Stimulated activated CD4-positive, alpha-beta T cell treated with anti-CD3 and anti-CD28 coated beads, Interleukin-12 subunit alpha, Interleukin-12 subunit beta, amount 100 ng/mL, for 24 hours (primary cell): ENCODE measurements at places on chromosomes 5 and 9.
A peak's percentile ranks its signal among the peaks of the same experiment; 100 is the strongest.

- peak; percentile 54 for DNase-seq
Observed at GRCh38 chr5:170333161-170333910, 35.8 kb upstream of the LCP2 start.

GRCh38 chr9:16500386-16500785, 370.1 kb downstream of the BNC2 start:
- DNase-seq = no peak

DNA sequence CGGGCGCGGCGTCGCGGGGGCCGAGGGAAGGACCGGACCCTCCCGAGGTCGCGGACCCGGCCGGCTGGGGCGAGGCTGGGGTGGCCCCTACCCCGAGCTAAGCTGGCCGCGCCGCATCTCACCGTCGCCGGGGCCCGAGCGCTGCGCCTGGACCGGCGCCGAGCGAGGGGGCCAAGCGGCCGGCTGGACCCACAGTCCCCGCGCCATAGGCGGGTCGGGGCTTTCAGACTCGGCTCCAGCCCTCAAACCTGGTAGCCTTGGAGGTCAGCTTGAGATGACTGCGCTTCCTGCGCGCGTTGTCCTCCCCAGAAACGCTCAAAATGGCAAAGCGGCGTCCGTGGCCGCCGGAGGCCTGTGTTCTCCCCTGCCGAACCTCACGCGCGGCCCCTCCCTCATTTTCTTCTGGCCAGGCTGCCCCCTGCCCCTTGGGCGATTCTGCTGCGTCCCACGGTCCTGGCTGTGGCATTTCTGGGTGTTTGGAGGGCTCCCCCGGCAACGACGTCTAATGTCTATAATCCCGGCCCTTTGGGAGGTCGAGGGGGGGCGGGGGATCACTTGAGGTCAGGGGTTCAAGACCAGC, 8.7 kb upstream of the GRIN1 start:
- no peak for DNase-seq

DNA sequence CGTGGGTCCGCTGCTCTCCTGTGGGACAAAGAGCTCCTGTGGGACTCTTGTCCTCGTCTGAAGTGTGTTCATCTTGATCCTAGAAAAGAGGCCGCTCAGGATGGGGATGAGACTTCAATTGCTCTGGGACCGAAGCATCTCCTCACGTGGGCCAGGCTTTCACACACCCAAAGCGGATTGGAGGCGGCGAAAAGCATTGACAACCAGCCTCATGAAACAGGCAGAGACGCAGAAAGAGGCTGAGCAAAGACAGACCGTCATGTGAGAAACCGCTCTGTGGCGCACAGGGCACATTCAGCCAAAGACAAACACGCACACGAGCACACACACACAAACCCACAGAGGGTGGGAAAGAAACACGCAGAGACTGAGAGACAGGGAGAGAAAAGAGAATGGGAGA, 479.5 kb downstream of the SPATA31A7 start:
- no peak for DNase-seq

DNA sequence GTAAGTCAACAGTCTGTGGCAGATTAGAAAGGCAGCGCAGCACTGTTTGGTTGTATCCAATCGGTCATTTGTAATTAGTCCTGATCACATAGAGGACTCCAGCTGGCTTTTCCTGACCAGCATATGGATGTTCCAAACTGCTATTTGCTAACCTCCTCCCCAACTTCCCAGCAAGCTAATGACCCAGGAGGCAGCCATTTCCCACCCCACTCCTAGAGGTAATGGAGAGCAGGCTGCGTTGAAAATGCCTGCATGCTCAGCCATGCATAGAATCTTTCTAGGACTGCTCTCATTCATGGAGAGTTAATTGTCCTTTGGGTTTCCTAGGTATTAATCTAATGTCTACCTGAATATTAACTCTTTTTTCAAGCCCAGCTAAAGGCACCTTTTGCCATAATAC, 850.6 kb upstream of the WWC1 start:
- no peak for DNase-seq

GRCh38 chr5:181186986-181187499, 18.0 kb downstream of the TRIM7 start:
- no peak for DNase-seq

DNA sequence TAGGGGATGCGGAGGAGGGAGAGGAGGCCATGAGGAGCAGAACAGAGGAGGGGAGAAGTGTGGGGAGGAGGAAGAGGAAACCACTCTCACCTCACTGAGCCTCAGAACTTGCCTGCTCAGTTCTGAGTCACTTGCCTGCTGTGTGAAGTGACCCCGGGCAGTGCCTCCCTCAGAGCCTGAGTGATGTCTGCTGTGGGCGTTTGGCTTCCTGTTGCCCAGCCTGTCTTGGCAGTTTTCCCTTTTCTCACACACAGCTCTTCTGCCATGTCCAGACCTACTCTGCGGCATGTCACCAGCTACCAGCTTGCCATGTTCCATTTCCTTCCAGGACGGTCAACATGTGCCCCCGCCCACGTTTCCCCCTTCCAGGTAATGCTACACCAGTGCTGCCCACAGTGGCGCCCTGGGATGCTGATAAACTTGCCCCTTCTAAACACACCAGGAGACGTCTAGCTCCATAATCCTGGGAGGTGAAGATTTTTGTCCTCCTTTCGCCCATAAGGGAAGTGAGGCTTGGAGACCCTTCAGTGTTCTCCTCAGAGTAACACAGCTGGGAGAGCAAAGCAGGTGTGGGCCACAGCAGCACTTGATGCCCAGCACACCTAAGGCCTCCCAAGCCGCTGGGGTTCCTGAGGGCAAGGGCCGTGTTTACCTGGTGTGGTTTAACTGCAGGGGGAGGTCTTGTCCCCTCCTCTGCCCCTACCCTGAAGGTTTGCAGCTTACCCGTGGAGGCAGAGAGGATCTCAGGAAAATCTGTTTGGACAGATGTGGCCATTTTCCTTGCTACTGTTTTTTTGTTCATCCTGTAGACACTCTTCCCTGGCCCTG, 63.8 kb upstream of the RNF130 start:
- no peak for DNase-seq

DNA sequence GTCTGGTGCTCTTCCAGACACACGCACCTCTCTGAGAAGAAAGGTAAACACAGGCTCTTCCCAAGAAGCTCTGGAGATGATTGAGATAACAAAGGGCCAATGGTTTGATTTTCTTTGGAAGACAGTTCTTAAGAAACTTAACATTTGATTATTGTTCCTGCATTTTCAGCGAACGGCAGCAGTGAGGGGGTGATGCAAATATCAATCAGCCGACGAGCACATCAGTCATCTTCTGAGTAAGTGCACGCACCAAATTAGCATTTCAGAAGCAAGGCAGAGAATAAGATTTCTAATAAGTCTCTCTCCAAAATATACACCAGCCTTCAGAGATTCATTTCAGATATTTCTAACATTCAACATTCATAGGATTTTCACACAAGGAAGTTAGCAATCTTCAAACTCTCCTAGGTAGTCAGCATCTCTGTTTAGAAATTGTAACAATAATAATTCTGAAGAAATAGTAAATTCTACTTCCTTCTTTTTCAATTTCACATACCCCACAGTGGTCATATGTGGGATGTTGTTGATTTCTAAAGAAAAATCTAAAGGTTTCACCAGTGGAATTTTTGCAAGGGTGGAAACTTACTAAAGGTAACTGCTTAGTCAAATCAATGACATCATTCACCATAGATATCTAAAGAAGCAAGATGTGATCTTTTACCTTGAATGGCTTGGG, 250.3 kb downstream of the SEC61B start:
- DNase-seq = no peak

- DNase-seq = no peak
Observed at GRCh38 chr5:11322133-11322532, 561.1 kb upstream of the DAP start.

DNA sequence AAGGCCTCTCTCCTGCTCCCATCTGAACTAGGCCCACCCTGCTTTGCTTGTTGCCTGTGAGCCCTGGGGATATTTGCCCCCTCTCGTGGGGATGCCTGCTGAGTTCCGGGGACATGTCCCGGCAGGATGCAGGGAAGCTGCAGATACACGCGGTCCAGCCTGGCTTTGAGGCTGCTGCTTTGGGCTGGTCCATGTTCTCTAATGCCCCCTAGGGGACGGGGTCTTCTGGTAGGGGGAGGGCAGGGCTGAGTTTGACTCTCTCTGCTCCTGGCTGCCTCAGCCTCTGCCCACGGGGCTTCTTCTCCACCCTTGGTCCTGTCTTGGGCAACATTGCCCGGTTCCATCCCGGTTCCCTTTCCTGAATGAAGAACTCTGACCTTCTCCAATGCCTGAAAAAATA, 84.9 kb upstream of the ASS1 start:
- DNase-seq = no peak

DNA sequence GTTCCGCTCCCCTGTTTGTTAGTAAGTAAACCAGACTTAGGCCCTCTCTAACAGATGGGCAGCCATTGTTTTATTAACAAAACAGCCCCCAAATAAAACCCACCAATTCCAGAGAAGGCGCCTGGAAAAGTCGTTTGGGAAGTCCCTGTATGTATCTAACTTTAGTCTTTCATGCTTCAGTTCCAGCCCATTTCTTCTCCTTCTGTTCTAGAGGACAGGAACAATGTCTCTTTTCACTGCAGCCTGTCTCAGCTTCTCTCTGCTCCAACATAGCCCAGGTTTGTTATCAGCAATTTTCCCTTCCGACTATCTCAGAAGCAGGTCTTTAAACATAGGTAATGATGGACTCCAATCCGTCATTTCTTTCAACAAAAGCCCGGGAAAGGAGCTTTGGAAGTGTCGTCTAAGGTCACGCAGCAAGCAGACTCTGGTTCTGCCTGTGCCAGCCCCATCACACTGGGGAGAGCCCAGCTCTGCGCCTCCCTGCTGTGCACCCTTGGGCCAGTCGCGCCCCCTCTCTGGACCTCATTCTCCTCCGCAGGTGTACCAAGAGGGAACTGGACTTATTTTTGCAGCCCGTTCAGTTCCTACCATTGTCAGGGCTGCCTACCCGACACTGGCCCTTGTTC, 9.6 kb upstream of the AKNA start:
- DNase-seq = no peak

DNA sequence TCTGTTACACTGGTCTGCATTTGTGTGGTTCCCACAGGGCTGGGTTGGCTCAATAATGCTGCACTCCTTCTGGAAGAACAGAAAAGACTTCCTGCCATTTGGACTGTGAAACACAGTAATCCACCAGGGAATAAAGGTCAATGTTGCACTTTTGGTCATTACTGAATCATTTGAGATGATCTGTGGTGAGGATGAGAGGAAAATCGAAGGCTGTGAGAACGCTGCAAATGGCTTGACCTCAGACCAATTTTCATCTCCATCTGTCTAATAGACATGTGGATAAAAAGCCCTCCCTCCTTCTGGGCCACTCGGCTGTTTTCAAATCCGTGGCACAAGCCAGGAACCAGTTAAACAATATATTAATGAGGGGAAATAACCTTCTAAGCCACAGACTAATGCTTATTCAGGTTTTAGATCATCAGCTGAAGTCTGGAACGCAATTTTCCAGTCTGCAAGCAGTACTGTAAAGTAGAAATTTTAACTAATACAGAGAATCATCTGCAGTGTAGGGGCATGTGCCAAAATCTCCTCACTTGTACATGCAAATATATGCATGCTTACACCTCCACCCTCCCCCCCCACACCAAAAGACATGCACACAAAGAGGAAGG, 20.2 kb downstream of the TLE1 start:
- no peak for DNase-seq

DNA sequence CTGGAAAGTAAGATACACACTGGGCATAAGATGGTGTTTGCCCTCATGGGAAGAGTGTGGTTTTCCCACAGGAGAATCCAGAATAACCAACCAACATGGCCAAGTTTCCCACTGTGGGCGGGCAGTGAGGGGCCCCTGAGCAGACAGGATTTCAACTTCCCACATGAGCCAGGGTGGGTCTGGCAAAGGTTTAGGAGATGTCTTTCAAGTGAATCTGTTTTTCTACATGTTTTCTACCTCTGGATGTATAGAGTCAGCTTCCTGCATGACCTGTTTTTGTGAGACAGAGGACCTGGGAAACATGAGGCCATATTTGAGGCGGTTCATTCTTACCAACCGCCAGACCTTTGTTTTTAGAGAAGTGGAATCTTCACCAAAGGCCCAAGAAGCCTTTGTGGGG, 100.5 kb downstream of the TLE4 start:
- no peak for DNase-seq

DNA sequence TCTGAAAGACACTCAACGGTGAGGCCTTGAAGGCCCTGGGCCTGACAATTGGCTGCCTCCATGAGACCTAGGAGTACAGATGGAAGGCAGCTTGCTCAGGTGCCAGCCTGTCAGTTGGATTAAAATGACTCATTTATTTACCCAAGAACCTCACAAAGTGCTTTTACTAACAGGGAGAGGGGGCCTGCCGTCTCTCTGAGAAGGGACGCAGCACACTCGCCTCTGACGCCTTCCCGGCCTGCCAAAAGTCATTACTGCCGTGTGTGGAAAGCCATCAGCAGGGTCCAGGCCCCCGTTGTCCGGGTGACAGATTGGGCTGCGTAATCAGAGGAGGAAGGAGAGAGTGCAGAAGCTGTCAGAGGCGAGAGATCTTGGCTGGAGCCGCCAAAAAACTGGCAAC, 32.4 kb downstream of the DDX31 start:
- DNase-seq = no peak

DNA sequence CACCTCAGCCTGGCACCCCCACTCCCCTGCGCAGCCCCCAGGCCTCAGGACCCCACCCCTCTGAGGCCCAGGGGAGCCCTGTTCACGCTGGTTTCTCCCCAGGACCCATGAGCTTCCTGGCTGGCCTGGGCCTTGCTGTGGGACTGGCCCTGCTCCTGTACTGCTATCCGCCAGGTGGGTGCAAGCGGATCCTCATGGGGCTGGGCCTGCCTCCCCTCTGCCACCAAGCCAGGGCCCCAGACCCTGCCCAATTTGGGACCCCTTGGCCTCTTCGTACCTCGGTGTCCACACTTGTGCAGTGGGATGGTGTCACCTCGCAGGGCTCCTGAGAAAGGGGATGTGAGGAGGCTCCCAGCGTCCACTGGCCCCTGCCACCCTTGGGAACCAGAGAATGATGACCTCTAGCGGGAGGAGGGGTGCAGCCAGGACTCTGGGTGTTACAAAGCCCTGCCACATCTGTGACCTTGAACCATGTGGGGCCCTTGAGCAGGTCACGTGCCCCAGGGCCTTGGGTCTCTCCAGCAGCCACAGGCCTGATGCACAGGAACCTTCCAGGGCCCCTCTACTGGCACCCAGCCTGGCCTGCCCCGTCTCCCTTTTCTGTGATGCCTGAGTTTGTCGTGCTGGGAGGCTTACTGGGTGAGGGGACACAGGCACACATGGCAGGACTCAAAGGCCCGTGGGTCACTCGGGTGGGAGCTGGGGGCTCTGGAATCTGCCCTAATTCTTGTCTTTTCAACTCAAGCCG, 16.3 kb downstream of the CARD19 start:
- DNase-seq = no peak

- DNase-seq = no peak
Observed at GRCh38 chr9:127096208-127096607, 26.2 kb downstream of the ANGPTL2 start.

DNA sequence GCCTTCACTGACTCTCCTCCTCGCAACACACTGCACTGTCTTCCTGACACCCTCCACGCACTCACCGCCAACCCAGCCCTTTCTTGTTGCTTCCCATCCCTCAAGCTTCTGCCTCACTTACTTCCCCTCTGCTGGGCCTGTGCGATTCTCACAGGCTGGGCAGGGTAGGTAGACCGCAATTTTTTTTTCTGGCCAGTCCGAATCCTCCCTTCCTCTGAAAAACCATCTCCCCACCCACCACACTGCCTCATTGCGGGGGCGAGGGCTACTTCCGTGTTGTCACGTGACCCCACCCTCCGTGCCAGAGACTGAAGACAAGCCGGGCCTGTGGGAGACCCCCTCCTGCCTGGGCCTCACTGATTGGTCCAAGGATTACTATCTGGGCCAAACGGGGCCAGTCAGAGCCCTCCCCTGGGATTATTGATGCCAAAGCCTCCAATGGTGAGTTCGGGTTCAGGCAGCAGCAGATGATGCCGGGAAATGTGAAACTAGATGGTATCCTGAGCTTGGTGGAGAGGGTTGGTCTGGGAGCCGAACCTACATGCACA, 73.1 kb downstream of the STK10 start:
- DNase-seq = peak; percentile 82
